ENCODE measurements at places on chromosomes 1 and 21.
A peak's percentile ranks its signal among the peaks of the same experiment; 100 is the strongest.

GRCh38 chr1:153343811-153344717 lies 4.6 kb downstream of the PGLYRP4 start:
- no peak for DNase-seq

GRCh38 chr1:90729504-90730242 lies 12.6 kb upstream of the BARHL2 start:
- peak; percentile 93 for DNase-seq

DNA sequence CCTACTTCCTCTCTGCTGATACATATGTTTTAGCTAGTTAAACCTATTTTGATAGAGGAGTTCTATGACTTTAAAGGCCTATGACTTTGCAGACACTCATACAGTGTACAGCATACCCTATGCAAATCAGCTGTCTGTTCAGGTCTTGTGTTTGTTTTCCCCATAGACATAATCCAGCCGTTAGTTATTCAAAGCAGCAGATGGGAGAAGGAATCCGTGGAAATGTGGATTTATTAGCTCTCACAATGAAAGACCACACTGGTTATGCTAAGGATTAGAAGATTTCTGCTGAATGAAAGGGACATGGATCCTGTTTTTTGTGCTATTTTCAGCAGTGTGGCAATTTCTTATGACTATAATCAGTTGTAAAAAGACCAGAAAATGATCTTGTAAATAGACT lies 59.8 kb downstream of the MAST2 start:
- peak; percentile 38 for DNase-seq

GRCh38 chr1:82565146-82565545 lies 764.4 kb downstream of the ADGRL2 start:
- DNase-seq: peak; percentile 13

- DNase-seq: no peak
Observed at GRCh38 chr1:207174913-207175312, 70.9 kb downstream of the C4BPA start.
